RPMI7951 (cell line): ENCODE measurements at places on chromosomes 1 and 21.

GRCh38 chr1:87127581-87127980 lies 201.1 kb upstream of the LMO4 start:
- no peak for DNase-seq

GRCh38 chr1:17922833-17923232 lies 167.7 kb downstream of the ACTL8 start:
- DNase-seq, result peak; percentile 15

GRCh38 chr1:60960891-60961461 lies 121.4 kb upstream of the NFIA start:
- peak; percentile 18 for DNase-seq

GRCh38 chr1:10710489-10710888 lies 86.0 kb downstream of the CASZ1 start:
- no peak for DNase-seq
